Activated CD8-positive, alpha-beta memory T cell treated with anti-CD3 and anti-CD28 coated beads for 48 hours (primary cell): ENCODE measurements at places on chromosomes 3 and 15.

GRCh38 chr3:158733656-158734055 is 1.4 kb upstream of the RARRES1 start:
- no peak for DNase-seq

DNA sequence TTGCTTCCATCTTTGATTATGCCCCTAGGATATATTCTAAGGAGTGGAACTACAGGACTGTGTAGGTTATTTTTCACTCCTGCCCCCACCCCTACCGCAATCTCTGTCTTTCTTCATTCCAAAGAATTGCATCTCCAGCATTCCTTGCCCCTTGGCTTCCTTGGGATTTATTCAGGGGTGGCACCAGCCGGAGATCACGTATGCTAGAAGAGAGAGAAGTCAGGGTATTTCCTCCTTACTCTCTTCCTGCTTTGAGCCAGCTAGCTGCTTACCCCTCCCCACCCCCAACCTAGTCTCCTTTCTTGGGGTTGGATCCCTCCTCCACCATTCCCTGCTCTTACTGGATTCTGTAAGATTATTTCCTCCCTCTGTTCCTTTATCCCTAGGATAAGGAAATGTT is 35.0 kb upstream of the DENND4A start:
- no peak for DNase-seq

DNA sequence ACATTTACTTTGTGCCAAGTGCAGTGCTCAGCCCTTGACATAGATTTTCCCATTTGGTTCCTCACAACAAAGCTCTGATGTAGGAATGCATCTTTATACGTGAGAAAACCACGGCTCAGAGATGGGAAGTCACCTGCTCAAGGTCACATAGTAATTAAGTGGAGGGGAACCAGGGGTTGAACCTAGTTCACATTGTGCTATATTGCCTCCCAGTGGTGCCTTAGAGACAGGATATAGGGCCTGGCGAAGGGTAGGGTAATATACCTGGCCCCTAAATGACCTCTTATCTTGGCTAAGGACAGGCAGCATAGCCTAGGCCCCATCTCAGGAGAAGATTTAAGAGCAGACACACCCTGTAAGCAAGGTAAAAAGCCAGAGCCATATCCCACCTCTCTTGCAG is 71.5 kb downstream of the FOXP1 start:
- DNase-seq, result no peak

- no peak for DNase-seq
These were observed 150.6 kb downstream of the TPRG1 start for GRCh38 chr3:189322339-189322738.
